ENCODE measurements at places on chromosomes 2 and 18.

DNA sequence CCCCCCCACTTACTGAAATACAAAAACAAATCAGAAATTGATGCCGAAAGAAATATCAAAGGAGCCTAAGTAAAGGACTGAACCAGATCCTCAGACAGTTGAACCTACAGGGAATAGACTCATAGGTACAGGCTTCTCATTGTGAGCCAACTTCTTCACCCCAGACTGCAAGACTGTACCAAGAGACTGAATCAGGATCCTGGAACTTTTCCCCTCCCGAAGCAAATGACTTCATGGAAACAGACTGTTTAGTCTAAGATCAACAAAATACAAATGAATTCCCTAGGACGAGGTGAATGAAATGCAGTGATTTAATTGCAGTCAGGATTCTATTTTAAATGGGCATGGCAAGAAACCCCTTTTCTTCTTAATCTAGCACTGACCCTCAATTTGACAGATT is 53.6 kb upstream of the RNF152 start:
- DNase-seq, result no peak

DNA sequence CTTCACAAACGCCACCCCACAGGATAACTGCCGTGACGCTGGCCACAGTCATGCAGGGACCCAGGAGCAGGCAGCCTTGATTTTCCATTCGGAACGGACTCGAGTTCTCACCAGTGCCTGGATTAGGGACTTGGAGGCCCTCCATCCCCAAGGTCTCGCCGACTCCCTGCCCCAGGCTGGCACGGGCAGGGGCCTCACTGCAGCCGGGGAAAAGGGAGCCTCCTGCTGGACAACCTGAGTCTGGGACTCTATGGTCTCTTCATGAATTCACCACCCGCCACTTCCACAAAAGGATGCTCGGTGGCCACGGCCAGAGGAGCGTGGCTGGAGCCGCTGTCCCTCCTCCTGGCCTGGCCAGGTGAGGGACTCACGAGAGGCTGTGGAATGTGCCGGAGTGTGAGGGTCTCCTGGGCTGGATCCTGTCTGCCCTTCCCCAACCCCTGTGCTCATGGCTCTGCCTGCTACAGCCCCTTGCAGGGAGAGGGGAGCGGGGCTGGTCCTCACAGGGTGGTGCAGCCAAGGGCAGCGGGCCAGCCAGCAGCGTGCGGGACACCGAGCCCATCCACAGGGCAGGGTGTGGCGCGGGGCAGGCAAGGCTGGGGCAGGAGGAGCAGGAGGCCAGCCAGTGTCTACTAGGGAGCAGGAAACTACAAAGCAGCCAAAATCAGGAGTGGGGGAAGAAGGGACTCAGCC is 42.3 kb downstream of the AQP12A start:
- DNase-seq, result no peak

GRCh38 chr18:8793445-8794155 is 88.2 kb downstream of the MTCL1 start:
- no peak for DNase-seq

- DNase-seq, result no peak
These were observed 364.1 kb downstream of the ALK start for GRCh38 chr2:29557268-29557667.

GRCh38 chr18:1578505-1578904 is 673.8 kb downstream of the ADCYAP1 start:
- DNase-seq, result no peak

DNA sequence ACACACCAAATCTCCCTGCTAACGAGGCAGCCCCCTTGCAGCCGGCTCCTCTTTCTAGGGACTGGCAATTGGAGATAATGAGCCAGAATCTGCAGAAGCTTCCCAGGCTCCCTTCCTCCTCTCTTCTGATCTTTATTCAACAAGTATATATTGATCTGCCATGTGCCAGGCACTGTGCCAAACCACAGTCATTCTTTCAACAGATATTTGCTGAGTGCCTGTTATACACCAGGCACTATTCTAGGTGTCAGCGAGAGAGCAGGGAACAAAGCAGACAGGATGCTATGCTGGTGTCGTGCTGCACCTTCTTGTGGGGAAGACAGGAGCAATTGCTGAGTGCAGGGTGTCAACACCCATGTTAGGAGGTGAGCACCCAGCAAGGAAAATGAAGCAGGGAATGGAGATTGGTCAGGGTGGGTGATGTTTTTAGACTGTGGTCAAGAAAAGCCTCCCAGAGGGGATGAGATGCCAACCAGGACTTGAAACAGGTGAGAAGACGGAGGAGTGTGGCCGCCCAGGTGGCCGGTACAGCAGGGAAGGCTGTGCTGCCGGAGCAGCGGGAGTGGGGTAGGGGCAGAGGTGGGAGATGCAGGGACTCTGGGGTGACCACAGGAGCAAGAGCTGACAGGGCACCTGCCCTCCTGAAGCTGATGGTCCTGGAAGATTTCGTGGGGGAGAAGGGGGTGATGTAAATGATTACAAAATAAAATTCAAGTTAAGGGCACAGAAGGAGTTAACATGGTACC is 307.6 kb upstream of the RAB12 start:
- no peak for DNase-seq

- DNase-seq, result no peak
These were observed 550 bp downstream of the RAB1A start for GRCh38 chr2:65129286-65129825.

GRCh38 chr2:152718909-152719645 is 657 bp downstream of the ARL6IP6 start:
- DNase-seq, result no peak
